ENCODE measurements at places on chromosomes 3 and 15. TPM values are rescaled to one million over a fixed set of nuclear protein-coding genes. Genes with fewer than 3 reads are reported as not detected.

- H3K4me1 ChIP-seq: peaks cover 5% of the 10 kb centered on the region
- DNase-seq: no peak
- H3K4me3 ChIP-seq: no peak overlapping the region
- no peak overlapping the region for H3K27ac ChIP-seq
- no peaks in the 10 kb centered on the region for H3K27me3 ChIP-seq
Observed at GRCh38 chr15:93180128-93180527, 91.1 kb upstream of the RGMA start.

DNA sequence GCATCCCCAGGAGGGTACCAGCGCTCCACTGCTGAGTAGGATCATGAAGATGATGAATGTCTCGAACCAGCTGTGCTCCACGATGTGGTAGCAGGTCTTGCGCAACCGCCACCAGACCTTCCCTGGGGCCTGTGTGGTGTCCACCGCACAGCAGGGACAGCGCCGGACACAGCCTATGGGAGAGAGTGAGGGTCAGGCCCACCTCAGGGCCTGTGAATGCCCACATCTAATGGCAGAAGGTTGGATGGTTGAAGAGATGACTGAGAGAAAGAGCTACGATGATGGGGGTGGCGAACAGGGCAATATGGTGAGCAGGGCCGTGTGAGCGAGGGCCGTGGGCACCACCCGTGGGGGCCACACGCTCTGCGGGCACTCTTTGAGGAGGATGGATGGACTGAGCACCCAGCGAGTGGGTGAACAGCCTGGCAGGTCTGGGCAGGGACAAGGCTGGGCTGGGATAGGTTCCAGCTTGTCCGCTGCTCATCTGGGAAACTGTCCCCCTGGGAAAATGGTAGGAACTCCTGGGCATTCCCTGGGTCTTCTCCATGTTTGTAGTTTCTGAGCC, 74.1 kb downstream of the SCN5A start:
- H3K27me3 ChIP-seq: no peaks in the 10 kb centered on the region
- no peaks in the 10 kb centered on the region for H3K4me1 ChIP-seq

DNA sequence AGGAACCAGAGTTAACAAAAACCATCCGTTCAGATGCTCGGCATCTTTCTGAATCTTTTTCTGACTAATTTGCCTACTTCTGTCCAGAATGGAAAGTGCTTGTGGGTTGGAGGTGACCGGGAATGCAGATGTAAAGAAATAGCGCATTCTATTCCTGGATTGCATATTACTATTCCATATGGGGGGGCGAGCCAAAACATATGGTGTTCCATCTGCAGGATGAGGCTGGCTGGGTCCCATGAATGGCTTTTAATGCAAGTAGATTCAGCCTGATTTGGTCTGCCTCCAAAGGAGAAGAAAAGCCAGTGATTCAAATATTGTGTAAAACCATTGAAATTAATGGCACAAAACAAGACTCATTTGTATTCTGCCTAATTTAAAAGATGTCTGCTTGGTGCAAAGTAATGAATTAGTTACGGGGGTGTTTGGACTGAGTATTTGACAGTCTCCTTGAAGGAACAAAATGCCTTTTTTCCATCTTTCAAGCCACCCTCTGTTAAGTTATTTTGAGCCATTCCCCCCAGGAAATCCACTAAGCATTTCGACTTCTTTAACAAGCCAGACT, 99.0 kb downstream of the ST8SIA2 start:
- no peaks in the 10 kb centered on the region for H3K4me1 ChIP-seq
- no peaks in the 10 kb centered on the region for H3K36me3 ChIP-seq
- no peaks in the 10 kb centered on the region for H3K27me3 ChIP-seq
- no peak overlapping the region for H3K27ac ChIP-seq

- no peak for DNase-seq
- H3K4me1 ChIP-seq: no peaks in the 10 kb centered on the region
- no peak overlapping the region for H3K4me3 ChIP-seq
Observed at GRCh38 chr15:32884146-32884545, 166.3 kb downstream of the GREM1 start.

DNA sequence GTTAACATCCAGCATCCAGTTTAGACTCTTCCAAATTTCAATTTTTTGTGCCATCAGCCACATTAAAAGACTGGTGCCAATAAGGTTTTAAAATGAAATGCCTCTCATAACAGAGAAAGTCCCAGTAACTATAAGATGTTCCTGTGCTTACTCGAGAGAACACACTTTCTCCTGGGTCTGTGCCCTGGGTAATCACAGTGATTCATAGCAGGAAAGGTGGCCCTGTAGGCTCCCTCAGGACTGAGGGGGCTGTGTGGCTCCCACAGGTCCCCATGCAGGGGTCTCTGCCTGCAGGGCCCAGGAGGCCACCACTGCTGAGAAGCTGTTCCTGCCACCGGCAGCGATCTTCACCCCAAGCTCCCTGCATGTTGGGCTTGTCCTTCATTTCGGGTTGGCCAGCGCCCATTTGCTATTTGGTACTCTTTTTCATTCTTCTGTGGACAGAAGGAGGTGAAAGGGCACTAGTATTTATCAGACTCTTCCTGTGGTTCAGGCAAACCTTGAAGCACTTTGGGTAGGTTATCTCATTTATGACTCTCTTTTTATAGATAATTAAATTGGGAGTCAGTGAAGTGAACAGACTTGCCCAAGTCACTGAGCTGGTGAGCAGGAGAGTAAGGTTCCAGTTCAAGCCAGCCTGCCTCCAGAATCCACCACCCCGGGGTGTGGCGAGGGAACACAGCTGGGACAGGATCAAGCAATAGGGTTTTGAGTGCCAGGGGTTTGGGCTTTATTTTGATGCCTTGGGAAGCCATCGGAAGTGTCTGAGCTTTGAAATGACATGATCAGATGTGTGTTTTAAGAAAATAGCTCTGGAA, 44.2 kb upstream of the PLXNA1 start:
- H3K4me3 ChIP-seq: no peak overlapping the region
- no peak for DNase-seq
- no peaks in the 10 kb centered on the region for H3K4me1 ChIP-seq
- no peaks in the 10 kb centered on the region for H3K27me3 ChIP-seq

DNA sequence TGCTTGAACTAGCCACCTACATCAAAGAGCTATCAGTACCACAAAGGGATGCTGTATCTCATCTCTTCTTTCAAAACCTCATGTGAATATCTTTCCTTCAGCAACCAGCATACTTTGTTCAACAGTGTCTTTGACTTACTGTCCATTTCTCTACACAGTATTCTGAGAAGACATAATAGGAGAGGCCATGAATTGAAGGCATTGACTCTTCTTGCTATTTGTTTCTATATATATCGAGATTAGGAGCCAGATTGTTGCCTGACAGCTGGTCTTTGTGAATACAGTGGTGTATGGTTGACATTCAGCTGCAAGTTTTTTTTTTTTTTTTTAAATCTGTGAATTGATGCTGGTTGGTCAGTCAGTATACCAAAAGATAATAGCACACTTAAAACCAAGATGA, 12.1 kb upstream of the CSRNP1 start:
- H3K27me3 ChIP-seq: no peaks in the 10 kb centered on the region
- no peaks in the 10 kb centered on the region for H3K4me1 ChIP-seq
- H3K27ac ChIP-seq: no peak overlapping the region
- H3K4me3 ChIP-seq: no peak overlapping the region
- DNase-seq: no peak
- H3K36me3 ChIP-seq: no peaks in the 10 kb centered on the region

DNA sequence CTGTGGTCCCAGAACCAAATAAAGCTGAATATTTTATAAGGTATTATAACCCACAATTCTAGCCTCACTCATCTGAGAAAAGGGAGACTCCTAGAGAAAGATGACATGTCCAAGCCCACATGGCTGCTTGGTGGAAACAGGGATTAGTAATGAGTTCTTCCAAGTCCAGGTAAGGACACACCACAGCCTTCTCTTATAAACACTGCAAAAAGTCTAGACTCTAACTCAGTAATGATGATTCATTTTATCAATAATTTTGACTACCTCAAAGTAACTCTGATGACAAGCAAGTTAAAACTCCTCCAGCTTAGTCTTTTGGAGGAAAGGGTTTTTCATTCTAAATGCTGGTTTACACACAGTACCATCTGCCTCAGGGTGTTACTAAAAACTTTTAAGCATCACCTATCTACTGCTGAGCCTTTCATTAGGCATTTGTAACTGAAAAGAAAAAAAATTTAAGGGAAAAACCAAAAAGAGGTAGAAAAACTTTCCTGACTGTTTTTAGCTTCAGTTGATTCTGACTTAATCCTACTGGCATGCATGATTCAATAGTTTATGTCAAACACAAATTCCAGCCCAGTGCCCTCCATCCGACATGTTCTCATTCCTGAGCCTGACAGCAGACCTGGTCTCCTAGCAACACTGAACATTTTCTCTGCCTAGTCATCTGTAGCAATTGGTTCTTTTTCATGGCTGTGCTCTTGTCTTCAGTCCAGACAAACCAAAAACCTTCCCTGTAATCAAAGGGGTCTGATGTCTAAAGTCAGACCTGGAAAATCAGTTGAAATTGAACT, 43.9 kb downstream of the P3H2 start:
- no peaks in the 10 kb centered on the region for H3K36me3 ChIP-seq
- H3K27ac ChIP-seq: no peak overlapping the region
- no peak overlapping the region for H3K4me3 ChIP-seq
- no peaks in the 10 kb centered on the region for H3K27me3 ChIP-seq

DNA sequence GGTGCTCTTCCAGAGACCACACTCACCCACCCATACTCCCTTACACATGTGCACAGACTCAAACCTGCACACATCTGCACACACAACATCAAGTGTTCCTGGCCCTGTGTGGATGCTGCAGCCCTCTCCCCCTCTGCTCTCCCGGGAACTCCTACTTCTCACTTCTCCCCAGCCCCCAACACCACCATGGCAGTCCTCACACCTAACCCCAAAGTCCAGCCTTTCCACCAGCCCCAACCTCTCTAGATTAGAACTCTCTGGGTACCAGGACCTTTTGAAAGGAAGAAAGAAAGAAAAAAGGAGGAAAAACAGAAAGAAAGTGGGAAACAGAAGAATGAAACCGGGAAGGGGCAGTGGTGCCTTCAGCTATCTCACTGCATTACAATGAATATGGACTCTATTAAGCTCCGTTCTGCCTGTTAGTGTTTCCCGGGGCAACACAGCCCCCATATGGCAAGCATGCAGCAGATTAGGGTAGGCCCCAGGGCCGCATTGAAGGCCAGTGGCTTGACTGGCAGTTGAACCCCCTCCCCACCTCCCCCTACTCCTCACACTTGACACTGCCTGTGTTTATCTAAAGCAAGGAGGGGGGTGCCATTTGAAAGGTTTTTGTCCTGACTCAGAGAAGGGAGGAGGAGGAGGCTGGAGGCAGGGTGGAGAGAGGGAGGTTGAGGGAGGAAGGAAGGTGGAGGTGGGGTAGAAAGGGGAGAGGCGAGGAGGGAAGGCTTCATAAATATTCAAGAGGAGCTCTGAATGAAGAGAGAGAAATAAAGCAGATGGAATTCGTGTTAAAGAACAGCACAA, 30.1 kb downstream of the BOC start:
- no peak overlapping the region for H3K4me3 ChIP-seq
- no peak overlapping the region for H3K27ac ChIP-seq
- no peak for DNase-seq

DNA sequence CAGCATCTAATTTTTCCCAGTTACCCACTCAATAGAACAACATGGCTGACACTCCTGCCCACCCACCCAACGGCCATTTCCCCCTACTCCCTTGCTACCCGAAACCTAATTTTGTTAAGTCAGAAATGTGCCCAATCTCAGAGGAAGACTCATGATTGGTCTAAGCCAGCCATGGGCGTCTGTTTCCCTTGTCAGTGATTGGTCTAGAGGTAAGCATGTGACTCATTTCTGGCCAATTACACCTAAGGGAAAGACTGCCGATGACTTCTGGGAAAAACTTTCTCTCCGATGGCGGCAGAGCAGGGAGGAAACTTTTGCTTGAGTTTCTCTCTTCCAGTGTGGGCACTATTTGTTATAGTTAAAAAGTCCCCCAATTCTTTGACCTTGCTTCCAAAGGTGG, 72.9 kb downstream of the RPLP1 start:
- H3K4me3 ChIP-seq: no peak overlapping the region
- H3K4me1 ChIP-seq: no peaks in the 10 kb centered on the region
- no peak overlapping the region for H3K27ac ChIP-seq
- H3K27me3 ChIP-seq: no peaks in the 10 kb centered on the region
- no peaks in the 10 kb centered on the region for H3K36me3 ChIP-seq

The GRM7 gene
- total RNA-seq: not detected

- H3K27me3 ChIP-seq: no peaks in the 10 kb centered on the region
- H3K4me3 ChIP-seq: no peak overlapping the region
- no peak overlapping the region for H3K27ac ChIP-seq
- no peak for DNase-seq
- H3K4me1 ChIP-seq: no peaks in the 10 kb centered on the region
Observed at GRCh38 chr3:172354931-172355499, 93.2 kb downstream of the GHSR start.

DNA sequence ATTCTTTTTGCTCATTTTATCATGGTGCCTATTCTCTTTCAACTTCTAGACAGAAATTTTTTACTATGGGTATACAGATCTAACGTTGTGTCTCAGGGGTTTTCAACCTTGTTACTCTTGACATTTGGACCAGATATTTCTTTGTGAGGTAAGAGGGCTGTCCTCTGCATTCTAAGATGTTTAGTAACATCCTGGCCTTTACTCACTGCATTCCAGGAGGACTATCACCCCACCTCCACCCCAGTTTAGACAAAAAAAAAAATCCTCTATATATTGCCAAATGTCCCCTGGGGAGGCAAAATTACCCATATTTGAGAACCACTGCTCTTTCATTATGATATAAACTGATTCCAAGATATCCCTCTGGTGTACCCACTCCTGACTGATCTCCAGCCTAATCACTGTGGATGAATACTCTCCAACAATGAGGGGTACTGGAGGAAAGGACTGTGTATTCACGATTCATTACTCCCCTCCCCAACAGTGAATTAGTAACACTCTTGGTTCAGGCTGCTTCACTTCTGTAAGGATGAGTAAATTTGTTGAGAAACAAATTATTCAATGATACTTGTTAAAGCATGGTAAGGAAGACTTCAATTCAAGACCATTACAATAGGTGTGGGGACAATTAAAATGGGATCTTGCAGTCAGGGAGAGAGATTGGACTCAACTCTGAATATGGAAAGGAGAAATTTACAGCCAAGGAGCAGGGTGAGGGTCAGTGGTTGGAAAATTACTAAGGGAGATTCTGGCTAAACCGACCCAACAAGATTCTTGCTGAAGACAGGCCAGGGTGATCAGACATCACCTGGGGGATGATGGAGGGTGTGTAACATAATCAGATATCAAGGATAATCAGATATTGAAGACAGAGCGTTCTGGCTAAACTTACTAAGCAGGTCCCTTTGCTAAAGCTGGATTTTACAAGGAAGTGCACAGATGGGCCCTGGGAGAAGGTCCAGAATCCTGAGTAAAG, 123.8 kb upstream of the DAZL start:
- no peaks in the 10 kb centered on the region for H3K36me3 ChIP-seq
- no peaks in the 10 kb centered on the region for H3K27me3 ChIP-seq
- no peak for DNase-seq
- H3K27ac ChIP-seq: no peak overlapping the region

- no peak overlapping the region for H3K27ac ChIP-seq
- peaks cover 28% of the 10 kb centered on the region for H3K4me1 ChIP-seq
- DNase-seq: no peak
Observed at GRCh38 chr15:40766906-40767837, 2.6 kb upstream of the C15orf62 start.

All from CD4-positive, alpha-beta memory T cell (primary cell).